Left colon (tissue), 2 donors: ENCODE measurements at places on chromosomes 7 and 10.

GRCh38 chr7:108136191-108136688, 6.1 kb upstream of the LAMB4 start:
- DNase-seq: no peak

DNA sequence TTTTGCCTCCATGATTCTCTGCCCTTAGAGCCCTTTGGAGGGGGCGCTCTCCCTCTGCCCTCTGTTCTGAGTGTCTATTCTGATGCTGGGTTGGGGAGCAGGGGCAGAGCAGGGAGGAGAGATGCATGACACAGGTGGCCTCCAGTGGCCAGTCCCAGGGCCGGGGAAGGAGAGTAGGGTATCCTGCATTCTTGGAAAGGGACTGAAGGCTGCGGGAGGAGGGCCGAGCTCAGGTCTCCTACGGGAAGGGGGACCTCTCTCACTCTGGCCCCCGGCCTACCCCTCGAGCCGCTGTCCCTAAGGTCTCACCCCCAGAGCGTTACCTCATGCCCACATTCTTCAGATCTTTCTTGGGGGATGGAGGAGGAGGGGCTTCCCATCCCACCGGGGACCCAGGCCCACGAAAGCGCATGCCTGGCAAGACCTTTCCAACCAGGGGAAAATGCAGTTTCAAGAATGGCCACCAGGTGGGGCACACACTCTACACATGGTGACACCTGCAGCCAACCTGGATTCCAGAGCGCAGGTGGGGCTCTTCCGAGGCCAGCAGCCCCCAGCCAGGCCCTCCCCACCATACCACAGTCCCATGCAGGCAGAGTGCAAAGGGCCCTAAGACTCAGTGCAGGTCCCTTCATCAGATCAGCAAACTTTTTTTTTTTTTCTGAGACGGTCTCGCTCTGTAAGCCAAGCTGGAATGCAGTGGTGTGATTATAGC, 86.4 kb downstream of the MYL10 start:
- peak; percentile 85 for DNase-seq

DNA sequence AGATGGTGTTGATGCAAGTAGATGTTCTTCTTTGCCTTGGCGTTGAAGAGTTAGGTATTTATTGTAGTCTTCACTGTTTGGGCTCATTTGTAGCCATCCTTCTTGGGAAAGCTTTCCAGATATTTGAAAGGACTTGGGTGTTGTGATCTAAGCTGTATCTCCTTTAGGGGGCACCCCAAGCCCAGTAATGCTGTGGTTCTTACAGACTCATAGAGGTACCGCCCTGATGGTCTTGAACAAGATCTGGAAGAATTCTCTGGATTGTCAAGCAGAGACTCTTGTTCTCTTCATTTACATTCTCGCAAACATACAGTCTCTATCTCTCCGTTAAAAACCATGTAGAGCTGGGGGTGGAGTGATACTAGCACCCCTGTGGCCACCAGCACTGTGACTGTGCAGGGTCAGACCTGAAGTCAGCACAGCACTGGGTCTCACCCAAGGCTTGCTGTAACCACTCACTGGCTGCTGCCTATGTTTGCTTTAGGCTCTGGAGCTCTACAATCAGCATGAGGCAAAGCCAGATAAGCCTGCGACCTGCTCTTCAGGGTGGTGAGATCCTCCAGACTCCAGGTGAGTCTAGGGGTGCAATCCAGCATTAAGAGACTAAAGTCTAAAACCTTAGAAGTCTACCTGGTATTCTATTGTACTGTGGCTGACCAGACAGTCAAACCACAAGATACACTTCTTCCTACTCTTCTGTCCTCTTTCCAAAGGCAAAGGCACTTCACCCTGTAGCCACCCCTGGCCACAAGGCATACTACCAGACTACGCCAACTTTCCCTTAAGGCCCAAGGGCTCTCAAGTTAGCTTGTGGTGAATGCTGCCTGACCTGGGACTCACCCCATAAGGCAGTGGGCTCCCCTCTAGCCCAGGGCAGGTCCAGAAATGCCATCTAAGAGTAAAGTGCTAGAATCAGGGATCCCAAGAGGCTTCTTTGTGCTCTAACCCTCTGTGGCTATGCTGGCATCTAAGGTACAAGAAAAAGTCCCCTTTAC, 209.7 kb upstream of the TMEM196 start:
- peak; percentile 38 for DNase-seq

DNA sequence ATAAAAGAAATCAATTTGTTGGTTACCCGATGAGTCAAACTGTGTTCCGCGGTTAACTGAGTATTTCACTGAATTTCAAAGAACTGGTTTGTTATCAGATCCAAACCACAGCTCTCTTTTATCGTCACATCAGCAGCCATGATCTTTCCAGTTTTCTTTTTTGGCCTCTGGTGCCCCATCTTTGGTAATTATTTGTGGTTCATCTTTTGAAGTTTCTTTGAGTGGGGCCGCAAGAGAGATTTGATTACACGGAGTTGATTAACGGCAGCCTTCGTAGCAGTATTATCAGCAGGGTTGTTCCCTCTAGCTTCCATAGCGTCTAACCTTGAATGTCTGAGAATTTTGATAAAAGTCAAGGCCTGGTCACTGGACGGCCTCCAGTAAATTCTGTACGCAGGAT, 154.9 kb upstream of the TNRC18 start:
- no peak for DNase-seq

GRCh38 chr10:128095027-128095752, 31.0 kb downstream of the MKI67 start:
- DNase-seq: no peak

GRCh38 chr10:112763916-112764520, 186.0 kb upstream of the TCF7L2 start:
- no peak for DNase-seq

DNA sequence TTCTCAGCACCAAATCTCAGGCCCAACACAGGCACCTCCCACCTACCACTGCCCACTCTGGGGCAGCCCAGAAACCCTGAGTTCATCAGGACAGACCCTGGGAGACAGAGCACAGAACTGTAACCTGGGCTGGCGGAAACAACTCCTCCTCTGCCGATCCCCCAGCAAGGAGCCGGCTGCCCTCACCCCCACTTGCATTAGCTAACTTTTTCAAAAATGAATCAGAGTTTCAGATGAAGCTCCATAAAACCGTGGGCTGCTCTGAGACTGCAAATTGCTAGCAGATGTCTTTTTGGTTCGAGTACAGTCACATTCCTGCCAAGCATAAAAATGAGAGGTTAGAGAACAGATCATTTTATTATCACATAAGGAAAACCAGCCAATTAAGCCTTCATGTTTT, 93.4 kb upstream of the PARD3 start:
- no peak for DNase-seq

DNA sequence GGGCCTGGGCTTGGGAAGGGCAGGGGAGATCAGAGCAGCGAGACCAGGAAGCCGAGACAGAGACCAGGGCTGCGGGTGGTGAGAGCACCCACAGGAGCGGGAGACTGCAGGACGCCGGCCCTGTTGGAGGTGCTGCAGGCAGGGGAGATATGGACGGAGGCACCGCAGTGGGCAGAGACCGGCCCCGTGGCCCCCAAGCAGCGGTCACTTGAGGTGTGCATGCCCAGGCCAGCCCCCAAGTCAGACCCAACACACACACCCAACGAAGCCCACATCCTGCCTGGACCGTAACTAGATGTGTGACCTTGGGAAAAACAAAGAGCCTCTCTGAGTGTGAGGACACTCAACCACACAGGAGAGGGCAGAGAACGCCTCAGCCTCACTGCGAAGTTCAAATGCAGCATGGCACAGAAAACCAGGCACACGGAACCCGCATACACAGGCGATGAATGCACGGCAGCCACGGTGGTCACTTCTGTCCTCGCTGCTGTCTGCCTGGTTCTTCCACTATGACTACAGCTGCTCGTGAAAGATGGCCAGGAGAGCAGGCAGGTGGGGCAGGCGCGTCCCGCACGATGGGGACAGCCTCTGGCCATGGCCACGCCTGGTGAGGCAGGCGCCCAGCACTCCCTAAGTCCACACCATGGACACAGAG, 214.7 kb downstream of the MAD1L1 start:
- no peak for DNase-seq

- no peak for DNase-seq
Measured at GRCh38 chr7:46357290-46357689, 436.2 kb upstream of the IGFBP3 start.

DNA sequence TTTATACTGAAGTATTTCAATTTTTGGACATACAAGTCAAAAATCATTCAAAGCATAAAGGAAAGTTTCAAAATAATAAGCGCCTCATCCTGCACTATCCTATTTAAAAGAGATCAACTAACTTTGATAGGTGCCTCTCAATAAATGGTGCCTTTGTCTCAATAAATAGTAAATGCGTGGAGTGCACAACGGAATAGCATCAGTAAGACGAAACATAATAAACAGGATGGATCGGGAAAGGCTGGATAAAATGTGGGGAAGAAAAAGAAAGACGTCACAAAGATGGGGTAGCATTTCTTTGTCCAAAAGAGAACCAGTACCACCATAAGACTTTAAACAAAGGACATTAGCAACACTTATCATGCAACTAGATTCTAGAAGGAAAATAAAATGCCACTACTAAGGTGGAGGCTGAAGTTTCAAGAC, 571 bp upstream of the PRKAR2B start:
- DNase-seq: no peak

DNA sequence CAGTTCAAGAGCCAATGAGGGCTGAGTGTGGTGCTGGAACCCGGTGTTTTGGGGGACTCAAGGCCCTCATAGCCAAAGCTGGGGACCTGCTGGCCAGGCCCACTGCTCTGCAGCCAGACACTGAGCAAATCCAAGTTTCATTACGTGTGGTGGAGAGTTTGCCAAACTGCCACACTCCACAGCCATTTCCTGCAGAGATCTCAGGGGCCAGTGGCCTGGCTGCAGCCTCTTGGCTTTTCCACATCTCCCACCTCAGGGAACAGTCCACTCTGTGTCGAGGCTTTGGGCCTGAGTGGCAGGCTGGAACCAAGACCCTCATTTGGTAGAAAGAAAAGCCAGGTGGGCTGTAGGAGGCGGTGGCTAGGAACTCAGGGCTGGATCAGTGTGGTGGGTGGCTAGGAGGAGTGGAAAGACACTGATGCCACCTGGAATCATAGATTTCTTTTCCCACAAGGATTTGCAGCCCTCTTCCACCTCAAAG, 3.2 kb downstream of the HOXA11 start:
- DNase-seq: peak; percentile 21

DNA sequence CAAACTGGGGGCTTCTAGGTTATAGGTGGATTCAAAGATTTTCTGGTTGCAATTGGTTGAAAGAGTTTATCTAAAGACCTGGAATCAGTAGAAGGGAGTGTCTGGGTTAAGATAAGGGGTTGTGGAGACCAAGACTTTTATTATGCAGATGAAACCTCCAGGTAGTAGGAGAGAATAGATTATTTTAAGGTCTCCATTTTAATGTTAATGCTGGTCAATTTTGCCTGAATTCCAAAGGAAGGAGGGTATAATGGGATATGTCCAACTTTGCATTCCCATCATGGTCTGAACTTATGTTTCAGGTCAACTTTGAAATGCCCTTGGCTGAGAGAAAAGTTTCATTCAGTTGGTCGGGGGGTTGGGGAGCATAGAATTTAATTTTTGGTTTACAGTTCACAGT, 44.3 kb upstream of the SEMA3E start:
- DNase-seq: no peak

DNA sequence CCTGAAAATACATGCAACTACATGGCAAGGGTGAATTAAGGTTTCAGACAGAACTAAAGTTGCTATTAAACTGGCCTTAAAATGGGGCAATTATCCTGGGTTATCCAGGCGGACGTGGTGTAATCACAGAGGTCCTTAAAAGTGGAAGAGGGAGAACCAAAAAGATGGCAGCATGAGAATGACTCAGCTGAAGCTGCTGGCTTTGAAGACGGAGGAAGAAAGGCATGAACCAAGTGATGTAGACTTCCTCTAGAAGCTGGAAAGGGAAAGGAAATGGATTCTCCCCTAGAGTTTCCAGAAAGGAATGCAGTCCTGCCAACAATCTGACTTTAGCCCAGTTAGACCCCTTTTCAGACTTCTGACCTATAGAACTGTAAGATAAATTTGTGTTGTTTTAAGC, 27.0 kb upstream of the UBN2 start:
- no peak for DNase-seq

DNA sequence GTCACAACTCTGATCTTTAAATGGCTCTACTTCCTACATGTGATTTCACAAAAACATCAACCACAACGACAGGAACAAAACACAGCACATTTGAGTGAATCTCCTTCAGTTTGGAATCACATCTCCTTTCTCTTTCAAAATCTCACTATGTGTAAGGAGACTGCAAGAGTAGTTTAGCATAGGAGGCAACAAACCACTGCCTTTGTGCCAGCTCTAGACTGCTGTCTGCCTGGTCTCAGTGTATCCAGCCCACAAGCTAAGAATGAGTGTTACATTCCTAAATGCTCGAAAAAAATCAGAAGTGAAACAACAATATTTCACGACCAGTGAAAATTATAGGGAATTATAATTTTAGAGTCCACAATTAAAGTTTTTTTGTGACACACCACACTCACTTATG, 217.0 kb upstream of the STEAP4 start:
- no peak for DNase-seq

DNA sequence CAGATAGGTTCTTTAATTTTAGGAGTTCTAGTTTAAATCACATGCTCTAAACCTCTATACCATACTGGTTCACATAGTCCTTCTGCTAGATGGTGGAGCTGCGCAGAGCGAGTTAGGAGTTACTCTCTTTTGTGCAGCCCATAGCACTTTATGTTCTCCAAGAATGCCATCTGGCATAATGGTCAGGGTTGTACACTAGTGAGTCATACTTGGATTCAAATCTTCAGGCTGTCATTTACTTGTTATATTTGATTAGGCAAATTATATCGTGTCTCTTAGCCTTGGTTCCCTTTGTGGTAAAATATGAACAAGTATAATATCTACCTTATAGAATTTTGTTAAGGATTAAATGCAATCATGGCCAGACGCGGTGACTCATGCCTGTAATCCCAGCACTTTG, 1078.3 kb downstream of the NRG3 start:
- no peak for DNase-seq

DNA sequence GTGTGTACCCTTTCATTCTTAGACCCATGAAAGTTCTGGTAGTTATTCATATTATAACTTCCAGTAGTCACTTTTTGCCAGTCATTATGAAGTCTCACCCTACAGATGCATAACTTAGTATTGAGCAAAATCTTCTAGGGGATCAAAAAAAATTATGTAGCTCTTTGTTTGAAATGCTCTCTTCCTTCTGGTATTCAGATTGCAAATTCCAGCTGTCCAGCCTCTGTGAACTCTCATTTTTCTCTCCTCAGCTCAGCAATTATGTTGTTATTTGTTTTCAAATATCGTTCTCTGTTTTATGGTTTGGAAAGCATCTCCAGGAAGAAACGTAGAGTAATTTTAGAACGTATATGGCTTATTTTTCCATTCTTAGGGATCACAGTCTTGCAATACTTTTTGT, 442.5 kb downstream of the SEMA3D start:
- no peak for DNase-seq
